ENCODE measurements at places on chromosomes 2 and 18. TPM values are rescaled to one million over a fixed set of nuclear protein-coding genes. Genes with fewer than 3 reads are reported as not detected.

- 0 out of 2 replicates have a peak, but pooled peaks cover 2% of the 10 kb centered on the region for H3K4me1 ChIP-seq
- peaks cover 1% of the 10 kb centered on the region for H3K27me3 ChIP-seq
- H3K36me3 ChIP-seq, result no peaks in the 10 kb centered on the region
- no peak for DNase-seq
Measured at GRCh38 chr2:84886791-84887190, 5.9 kb upstream of the TRABD2A start.

GRCh38 chr2:20061476-20061875 lies 10.0 kb upstream of the LAPTM4A start:
- no peak for DNase-seq
- no peak overlapping the region for H3K4me3 ChIP-seq
- H3K27me3 ChIP-seq, result peaks cover 1% of the 10 kb centered on the region
- no peak overlapping the region for H3K27ac ChIP-seq
- no peaks in the 10 kb centered on the region for H3K4me1 ChIP-seq
- H3K36me3 ChIP-seq, result no peaks in the 10 kb centered on the region

- no peak overlapping the region for H3K27ac ChIP-seq
- no peaks in the 10 kb centered on the region for H3K4me1 ChIP-seq
- DNase-seq, result no peak
- no peaks in the 10 kb centered on the region for H3K36me3 ChIP-seq
Measured at GRCh38 chr2:150495993-150496627, 8.6 kb upstream of the RND3 start.

DNA sequence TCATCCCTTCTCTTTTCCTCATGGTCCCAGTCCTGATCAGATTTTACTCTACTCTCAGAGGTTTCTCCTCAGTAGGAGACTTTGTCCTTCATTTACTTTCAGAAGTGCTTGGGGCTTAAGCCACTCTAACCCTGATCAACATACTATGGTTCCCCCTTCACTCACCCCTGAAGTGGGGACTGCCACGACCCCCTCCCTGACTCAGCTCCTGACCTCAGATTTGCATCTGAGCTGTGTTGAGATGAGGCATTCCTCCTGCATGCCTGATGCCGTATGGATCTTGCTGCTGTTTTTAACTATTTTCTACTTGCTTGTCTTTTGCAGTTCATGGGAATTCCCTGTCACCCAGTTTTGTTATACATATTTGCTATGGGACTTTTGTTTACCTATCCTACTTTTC lies 306.7 kb upstream of the CHST9 start:
- no peak for DNase-seq
- H3K27me3 ChIP-seq, result no peaks in the 10 kb centered on the region
- no peaks in the 10 kb centered on the region for H3K4me1 ChIP-seq
- no peak overlapping the region for H3K4me3 ChIP-seq
- no peak overlapping the region for H3K27ac ChIP-seq

RESP18 gene
- total RNA-seq, result not detected

INHA gene
- total RNA-seq, result 1.2 TPM

POTEE gene
- total RNA-seq, result 1.1 TPM

GPR45 gene
- total RNA-seq, result not detected

TBR1 gene
- not detected for total RNA-seq
